ENCODE measurements at places on chromosomes 5 and 9.

DNA sequence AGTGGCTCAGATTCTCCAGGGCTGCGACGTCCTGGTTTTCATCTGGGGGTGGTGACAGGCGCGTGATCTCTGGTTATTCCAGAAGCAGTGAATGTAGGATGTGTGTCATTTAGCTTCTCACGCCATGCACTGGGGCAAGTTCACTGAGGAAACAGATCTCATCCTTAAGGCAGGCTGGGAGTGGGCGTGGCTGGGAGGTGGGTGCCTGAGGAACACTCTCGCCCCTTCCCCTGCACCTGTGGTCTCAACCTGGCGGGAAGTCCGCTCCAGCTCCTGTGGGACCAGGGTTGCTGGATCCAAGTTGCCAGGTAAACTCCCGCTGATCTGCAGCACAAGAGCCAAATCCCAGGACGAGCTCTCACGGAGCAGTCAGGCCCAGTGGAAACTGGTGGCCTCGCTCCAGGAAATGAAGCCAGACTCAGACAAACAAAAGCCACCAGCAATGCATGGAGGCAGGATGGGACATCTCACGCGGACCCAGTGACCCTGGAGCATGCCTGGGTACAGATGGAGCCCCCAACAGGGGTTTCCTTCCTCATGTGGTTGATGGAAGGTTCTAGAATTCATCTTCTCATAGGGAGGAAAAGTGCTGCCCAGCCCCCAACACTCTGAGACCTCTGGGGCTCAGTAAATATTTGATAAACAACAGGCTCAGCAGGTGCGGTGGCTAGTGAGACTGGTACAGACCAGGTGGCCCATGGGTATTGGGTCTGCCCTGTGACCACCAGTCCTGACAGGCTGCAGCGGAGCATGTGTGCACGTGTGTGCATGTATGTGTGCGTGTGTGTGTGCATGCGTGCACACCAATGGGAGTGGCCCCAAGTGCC lies 16.3 kb upstream of the SLC12A7 start:
- DNase-seq: no peak

- DNase-seq: no peak
Measured at GRCh38 chr9:112764344-112764743, 13.8 kb downstream of the SNX30 start.

DNA sequence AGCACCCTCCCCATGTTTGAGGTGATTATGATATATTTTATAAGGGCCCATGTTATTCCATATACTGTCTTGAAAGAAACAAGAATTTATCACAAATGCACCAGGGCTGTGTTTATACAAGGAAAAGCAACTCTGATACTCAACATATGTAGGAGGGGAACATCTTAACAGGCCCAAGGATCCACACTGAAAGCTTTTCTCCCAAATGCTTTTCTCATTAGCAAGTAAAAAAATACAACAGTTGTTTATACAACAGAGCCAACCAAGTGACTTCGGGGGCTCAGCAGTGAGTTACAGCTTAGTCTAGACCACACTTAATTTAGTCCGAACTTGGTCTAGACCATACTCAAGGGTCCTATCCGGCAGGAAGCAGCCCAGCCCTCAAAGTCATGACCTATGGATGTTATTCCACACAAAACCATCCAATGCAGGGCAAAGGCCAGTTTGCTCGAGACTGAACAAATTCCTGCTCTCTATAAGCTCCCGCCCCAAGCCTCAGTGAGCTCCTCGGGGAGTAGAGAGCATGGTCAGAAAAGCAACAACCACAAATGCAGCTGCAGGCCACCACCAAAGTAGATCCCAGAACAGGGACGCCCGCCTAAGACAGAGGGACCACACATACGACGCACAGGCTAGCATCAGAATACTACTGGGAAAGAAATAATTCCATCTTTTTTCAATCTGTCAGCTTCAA lies 6.8 kb downstream of the GZMK start:
- DNase-seq: no peak

DNA sequence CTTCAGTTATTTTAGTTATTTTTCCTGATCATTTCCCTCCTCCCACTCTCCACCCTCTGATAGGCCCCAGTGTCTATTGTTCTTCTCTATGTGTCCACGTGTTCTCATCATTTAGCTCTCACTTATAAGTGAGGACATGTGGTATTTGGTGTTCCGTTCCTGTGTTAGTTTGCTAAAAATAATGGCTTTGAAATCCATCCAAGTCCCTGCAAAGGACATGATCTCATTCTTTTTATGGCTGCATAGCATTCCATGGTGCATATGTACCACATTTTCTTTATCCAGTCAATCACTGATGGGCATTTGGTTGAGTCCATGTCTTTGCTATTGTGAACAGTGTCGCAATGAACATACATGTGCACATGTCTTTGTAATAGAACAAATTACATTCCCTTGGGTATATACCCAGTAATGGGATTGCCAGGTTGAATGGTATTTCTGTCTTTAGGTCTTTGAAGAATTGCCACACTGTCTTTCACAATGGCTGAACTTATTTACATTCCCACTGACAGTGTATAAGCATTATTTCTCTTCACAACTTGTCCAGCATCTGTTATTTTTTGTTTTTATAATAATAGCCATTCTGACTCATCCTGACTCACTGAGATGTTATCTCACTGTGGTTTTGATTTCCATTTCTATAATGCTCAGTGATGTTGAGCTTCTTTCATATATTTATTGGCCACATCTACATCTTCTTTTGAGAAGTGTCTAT lies 17.2 kb upstream of the DIRAS2 start:
- no peak for DNase-seq

DNA sequence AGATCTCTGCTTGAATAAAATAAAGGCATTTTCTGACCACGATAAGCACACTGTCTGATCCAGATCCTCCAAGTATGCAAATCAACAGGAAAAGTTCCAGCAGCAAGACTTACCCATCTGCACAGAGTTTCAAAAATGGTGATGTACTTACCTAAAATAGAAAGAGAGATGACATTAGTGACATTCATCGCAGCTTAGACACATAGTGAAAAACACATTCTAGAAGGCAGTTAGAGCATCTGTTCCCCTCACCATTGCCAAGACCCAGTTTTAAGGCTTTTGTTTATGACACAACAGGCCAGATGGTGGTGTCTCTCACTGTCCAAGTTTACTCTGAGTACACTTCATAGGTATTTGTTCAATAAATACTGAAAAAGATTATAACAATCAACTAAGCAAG lies 207.7 kb downstream of the PDE4D start:
- DNase-seq: no peak

GRCh38 chr9:128214571-128215490 lies 11.7 kb downstream of the DNM1 start:
- DNase-seq: no peak

- DNase-seq: no peak
Measured at GRCh38 chr5:108216890-108217289, 165.0 kb downstream of the FBXL17 start.

- no peak for DNase-seq
Measured at GRCh38 chr5:32280656-32281081, 32.1 kb downstream of the MTMR12 start.

GRCh38 chr5:37792975-37793631 lies 46.7 kb downstream of the GDNF start:
- no peak for DNase-seq

- DNase-seq: no peak
Measured at GRCh38 chr9:93457006-93457405, 3.6 kb upstream of the FAM120AOS start.

DNA sequence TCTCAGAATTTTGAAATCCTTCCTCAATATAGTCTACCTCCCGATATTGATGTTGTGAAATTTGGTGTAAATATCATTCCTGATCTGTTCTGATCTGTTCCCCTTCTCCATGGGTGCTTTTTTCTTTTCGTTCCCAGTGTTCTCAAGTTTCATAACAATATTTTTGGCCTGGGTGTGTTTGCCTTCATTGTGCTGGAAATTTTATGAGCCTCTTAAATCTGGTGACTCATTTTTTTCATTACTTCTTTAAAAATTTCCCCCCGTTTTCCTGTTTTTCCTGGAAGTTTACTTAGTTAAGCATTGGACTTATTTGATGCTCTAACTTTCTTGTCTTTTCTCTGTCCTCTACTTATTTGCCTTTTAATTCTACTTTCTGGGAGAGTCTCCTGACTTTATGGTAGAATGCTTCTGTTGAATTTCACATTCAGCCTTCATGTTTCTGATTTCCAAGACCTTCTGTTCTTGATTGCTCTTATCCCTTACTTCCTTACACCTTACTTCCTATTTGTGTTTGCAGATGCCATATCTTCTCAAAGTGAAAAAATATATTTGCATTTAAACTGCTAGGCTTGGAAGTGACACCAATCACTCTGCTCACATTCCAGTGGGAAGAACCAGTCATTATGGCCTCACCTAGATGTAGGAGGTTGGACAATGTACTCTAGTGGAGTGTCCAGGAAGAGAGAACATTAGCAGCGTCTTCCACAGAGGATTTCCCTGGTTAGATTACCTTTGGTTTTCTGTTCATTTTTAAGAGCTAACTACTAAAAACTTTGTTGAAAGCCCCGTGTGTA lies 441.9 kb downstream of the ARHGEF28 start:
- no peak for DNase-seq

DNA sequence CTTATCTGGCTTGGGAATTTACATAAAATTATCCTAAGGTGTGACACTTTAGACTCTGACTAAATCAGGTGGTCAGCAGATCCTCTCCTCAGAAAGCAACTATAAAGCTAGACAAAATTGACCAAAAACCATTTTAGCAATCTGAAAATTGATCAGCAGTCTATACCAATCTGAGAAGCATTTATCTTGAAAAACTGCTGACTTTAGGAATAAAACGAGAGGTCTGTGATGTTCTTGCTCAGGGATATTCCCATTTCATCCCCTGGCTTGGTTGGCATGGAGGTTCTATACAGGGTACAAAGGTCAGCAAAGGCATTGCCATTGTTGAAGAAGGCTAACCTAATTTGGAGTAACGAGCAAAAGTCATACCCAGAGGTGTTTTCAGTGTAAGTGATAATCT lies 11.7 kb downstream of the SPINK5 start:
- no peak for DNase-seq

- DNase-seq: no peak
Measured at GRCh38 chr5:42982107-42982622, 58.0 kb downstream of the ANXA2R start.

- no peak for DNase-seq
Measured at GRCh38 chr5:172370237-172370640, 84.1 kb downstream of the SH3PXD2B start.

DNA sequence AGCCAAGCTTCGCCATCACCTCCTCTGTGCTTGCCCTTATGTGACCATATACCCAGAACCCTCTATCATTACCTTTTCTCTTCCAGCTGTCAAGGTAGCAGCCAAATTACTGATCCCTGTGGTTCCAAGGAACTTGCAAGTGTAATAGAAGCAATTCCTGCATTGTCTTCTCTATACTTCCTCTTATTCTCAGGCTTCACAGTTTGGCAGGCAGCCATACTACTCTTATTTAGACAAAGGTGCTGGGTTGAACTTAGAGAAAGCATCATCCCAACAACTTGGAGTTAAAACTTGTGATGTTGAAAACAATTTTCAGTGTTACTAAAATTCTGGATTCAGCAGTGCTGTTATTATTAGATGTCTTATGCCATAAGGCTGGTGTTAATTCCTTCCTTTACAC lies 93.2 kb downstream of the NLN start:
- DNase-seq: no peak

DNA sequence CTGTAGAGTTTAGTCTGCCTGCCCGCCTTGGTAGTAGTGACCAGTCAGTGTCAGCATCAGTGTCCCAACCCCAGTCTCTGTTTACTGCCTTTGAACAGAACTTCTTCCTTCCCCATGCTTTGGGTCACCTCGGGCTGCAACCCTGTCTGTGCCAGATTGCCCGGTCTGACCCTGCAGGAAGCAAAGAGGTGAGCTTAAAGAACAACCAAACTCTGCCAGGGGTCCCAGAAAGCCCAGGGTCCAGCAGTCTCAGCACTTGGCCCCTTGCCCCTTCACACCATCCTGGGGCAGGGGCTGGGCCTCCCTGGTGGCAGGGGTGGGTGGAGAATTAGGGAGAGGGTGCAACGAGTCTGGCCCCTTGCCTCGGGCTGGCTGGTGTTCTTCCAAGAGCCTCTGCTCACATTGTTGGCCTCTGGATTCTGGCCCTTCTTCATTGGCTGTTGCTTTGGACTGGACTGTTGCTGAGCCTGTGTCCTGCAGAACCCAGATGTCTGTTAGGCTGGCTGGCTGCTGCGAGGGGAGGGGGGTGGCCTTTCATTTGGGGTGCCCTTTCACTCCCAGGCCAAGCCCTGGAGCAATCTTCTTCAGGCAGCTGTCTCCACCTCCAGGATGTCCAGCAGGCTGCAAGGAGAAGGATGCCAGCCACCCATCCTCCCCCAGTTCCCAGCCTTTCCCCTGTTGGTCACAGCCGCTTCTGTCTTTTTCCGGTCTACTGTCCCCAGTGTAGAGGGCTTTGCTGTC lies 51.2 kb downstream of the SAR1B start:
- DNase-seq: no peak

DNA sequence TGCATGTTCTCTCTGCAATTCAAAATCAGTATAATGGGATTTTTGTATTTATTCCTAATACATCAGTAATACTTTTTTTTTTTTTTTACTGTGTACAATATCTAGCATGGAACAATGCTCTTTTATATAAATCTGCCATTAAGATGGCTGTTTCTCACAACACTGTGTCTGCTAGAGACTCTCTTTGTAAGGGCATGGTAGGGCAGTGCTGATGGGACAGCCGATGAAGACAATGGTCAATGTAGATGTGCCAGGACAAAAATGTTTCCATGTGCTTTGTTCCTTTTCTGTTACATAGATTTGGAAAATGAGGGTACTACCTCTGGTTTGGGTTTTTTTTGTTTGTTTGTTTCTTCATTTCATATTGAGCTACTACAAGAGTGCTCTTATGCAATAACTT lies 95.3 kb upstream of the ITGA2 start:
- DNase-seq: no peak

GRCh38 chr9:112548836-112549595 lies 62.4 kb downstream of the KIAA1958 start:
- no peak for DNase-seq

DNA sequence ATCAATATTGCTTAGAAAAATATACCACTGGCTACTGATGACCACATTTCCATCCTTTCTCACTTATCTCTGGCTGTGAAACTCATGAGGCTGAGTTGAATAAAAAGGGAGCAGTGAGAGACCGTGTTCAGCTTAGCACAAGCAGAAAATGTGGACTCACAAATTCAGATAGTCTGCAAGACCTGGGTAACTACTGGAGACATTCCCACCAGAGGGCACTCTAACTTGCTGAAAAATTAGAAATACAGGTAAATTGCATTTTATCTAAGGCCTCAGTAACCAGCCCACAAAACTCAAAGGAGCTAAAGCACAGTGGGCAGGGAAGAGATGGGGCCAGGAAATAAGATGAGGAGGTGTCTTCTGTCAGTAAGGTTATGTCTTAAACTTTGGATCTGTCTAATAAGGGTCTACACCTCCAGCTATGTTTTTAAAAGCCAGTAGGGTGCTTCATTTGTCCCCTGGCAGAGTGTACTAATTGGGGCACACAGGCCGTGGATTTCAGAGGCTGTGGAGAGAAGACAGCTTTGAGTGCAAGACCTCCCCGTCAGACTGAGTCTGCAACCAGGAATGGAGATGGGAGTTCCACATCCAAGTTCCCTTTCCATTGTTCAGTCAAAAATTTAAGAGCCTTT lies 8.7 kb upstream of the NDUFB6 start:
- peak; percentile 28 for DNase-seq

All from iPS DF 19.7 (cell line).